ENCODE measurements at places on chromosomes 5 and 9.
A peak's percentile ranks its signal among the peaks of the same experiment; 100 is the strongest.

DNA sequence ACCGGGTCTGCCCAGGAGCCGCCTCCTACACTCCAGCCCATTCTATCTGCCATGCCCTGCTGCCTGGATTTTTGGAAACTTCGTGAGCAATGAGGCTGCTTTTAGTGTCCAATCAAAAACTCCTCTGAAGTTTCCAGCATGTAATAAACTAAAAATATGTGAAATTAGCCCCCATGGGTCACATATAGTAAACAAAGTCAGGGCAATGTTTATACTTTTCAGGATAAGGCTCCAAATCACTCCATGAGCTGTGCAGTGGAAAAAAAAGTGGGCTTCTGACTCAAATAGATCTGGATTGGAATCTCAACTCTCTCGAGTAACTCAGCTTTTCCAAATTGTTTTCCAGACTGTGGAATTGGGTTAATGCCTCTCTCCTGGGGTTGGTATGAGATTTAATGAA lies 68.2 kb downstream of the PIK3R1 start:
- DNase-seq, result no peak

DNA sequence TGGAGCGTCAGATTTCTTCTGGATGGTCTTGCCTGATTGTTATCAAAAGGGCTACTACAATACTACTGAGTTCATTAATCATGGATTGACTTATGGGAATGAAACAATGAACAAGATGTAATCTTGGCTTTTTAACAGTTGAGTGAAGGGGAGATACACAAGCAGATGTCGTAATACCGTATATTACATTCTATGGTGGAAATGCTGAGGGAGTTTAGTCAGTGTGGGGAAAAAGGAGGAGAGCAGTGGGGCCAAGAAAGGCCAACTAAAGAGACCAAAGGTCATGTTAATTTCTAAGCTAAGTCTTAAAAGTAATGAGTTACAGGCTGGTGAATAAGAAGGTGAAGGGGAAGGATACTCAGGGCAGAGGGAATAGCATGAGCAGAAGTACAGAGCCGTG lies 29.0 kb upstream of the PSAT1 start:
- no peak for DNase-seq

- DNase-seq, result no peak
Observed at GRCh38 chr9:83526901-83527300, 11.3 kb downstream of the FRMD3 start.

DNA sequence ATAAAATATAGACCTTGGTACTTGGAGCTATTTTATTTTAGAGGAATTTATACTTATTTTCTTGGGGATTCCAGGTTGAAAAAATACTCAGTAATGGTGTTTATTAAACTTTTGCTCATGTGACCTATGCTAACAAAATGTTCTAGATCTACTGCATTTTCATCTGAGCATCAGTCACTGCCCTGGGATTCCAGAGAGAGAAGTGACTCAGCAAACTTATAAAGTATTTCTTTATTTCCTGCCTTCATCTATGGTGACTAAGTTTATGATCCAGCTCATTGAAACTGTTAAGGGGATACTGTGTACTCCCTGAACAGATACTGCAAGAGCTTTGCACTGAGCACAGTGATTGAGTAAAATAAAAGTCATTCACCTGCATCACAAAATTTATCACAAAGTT lies 298.5 kb upstream of the CDH18 start:
- no peak for DNase-seq

DNA sequence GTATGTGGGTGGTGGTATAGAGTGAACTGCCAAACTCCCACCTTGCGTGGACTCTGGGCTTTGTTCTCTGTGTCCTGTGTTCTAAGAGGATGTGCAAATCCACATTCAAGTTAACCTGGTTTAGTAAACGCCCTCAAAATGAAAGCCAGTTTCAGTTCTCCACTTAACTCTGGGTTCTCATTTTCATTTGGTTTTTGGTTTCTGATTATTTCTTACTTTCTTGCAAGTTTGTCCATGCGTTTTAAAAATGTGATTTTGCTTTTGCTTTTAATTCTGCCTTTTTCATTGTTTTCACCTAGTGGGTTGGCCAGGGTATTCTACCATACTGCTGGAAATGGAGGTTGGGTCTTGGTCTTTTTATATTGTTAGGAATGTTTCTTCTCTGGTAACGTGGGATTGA lies 38.2 kb downstream of the GALNT10 start:
- DNase-seq, result no peak

DNA sequence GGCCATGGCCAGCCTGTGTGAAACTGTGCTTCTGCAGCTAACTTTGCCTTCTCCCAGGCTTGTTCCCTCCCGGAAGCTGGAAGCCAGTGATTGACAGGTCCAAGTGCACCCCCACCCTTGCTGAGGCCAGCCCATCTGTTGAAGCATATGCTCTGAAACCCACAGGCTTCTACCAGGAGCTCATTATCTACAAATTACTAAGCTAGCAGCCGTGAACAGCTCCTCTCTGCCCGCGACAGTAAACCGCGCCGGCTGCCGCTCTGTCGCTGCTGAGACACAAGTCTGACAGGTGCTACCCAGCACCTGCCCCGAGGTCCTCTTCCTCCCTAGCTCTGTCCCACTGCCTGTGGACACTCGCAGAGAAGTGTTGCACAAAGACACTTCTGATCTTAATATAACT lies 490.9 kb downstream of the GADD45G start:
- no peak for DNase-seq

- DNase-seq, result no peak
Observed at GRCh38 chr5:2253040-2253975, 370.6 kb upstream of the IRX4 start.

GRCh38 chr5:159854916-159855315 lies 61.4 kb upstream of the ADRA1B start:
- no peak for DNase-seq

DNA sequence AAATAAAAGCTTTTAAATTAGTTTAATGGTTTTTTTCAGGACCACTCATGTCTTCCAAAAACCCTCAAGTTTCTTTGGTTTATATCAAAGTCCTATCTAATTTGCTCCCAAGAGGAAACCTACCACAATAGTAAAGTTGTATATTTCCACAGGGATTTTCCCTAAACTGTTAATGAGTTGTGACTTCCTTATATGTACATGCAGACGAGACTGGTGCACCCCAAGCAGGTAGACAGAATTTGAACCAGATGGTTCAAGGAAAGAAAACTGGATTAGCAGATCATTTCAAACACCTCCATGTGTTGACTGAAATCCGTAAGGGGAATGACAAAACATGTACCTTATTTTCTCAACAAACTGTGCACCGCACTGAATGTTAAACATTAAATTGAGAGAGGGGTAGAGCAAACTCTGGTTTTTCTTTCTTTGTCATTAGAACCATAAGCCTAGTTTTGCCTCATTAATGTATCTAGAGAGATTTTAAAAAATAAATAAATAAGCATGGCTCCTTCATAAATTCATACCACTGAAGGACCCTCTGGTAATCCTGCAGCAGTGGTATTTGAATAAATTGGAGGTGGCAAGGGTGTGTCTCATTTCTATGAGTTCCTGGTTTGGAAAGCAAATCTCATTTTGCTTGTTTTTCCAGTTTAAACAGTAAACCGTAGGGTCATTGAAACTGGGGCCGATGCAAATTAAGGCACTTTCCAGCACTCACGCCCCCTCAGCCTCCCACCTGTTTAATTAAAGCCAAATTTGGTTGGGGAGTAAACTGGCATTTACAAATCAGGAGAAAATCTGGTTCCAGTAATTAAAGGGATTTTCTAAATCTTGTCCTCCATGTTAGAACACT lies 51.1 kb downstream of the ENC1 start:
- DNase-seq, result no peak

DNA sequence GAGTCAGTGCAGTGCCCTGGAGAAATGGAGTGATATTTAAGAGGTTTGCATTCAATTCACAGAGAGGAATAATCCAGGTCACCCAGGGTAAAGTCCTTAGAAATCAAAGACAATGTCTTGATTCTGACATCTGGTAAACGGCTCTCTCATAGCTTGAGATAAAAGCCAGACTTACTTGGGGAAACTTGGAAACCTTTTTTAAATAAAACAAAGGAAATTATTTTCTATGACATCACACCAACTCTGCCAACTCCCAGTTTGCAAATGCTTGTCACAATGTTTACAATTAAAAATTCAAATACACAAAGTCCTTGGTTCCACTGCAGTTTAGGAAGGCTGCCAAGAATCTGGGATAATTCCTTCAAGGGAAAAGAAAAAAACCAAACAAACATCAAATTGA lies 255.1 kb upstream of the NREP start:
- no peak for DNase-seq

GRCh38 chr9:99824378-99825171 lies 2.9 kb downstream of the NR4A3 start:
- peak; percentile 64 for DNase-seq

- DNase-seq, result no peak
Observed at GRCh38 chr5:18219241-18219640, 585.0 kb downstream of the TAF11L14 start.

GRCh38 chr5:43839218-43839617 lies 236.2 kb downstream of the NNT start:
- DNase-seq, result no peak

GRCh38 chr5:56154732-56155484 lies 78.2 kb downstream of the ANKRD55 start:
- peak; percentile 75 for DNase-seq
